Activated CD8-positive, alpha-beta T cell treated with anti-CD3 and anti-CD28 coated beads for 36 hours (primary cell): ENCODE measurements at places on chromosomes 13 and 19. TPM values are rescaled to one million over a fixed set of nuclear protein-coding genes. Genes with fewer than 3 reads are reported as not detected.

Gene OR7D2
- total RNA-seq: 0.11 TPM

Gene GGACT
- 4.0 TPM for total RNA-seq

Gene SRRM5
- 0.54 TPM for total RNA-seq

Gene C1QTNF9
- total RNA-seq: not detected

Gene MCF2L
- total RNA-seq: 7.6 TPM

Gene F10
- not detected for total RNA-seq

Gene ZNF536
- total RNA-seq: not detected

Gene CD22
- 2.8 TPM for total RNA-seq

Gene ANGPTL8
- total RNA-seq: not detected

Gene ALOX5AP
- total RNA-seq: 42.2 TPM

Gene CGB7
- total RNA-seq: not detected

Gene OVOL3
- total RNA-seq: not detected

Gene LRFN3
- 4.8 TPM for total RNA-seq

Gene CRTC1
- total RNA-seq: 4.5 TPM

DNA sequence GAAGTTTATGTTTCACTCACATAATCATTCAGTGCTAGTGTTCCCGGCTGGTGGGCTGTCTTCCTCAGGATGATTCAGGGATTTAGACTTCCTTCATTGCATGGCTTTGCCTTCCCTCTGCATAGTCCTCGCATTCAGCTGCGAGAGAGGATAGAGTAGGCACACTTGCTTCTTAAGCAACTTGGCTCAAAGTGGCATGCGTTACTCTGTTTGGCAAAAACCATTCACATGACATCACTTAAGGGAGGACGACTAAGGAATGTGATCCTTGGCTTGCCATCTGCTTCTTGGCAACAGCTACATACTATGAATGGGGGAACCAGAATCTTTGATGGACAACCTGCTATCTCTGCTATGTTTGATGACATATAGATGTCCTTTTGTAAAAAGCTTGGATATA is 359.3 kb downstream of the TDRD3 start:
- no peak for DNase-seq

GRCh38 chr13:40026741-40027140 is 371.3 kb downstream of the COG6 start:
- DNase-seq: peak; percentile 67

DNA sequence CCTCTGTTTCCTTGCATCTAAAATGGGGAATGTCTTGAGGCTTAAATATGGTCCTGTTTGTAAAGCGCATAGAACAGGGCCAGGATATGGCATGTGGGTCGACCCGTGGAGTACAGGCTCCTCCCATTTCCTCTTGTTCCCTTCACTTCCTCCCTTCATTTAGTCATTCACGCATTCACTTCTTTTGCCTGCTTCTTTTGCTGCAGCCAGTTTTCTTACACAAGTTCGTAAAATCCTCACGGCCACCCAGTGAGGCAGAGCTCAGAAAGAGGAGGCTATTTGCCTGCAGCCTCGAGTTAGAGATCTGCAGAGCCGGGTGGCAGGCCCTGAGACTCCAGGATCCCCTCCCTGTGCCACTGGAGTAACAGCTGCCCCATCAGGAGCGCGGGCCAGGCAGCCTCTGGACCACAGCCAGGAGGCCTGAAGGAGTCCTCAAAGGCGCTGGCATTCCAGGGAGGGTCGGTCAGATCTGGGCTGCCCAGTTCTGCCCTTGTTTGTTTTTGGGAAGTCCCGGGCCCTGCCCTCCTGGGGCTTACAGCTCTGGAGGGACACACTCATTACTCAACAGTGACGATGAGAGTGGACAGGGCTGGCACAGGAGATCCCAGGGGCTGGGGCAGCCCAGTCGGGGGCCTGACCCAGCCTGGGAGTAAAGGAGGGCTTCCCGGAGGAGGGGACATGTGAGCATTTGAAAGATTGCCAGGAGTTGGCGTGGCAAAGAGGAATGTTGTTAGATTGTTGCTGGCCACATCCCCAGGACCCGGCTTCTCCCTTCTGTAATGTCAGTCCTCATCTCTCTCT is 4.6 kb downstream of the PPP5C start:
- DNase-seq: peak; percentile 57

DNA sequence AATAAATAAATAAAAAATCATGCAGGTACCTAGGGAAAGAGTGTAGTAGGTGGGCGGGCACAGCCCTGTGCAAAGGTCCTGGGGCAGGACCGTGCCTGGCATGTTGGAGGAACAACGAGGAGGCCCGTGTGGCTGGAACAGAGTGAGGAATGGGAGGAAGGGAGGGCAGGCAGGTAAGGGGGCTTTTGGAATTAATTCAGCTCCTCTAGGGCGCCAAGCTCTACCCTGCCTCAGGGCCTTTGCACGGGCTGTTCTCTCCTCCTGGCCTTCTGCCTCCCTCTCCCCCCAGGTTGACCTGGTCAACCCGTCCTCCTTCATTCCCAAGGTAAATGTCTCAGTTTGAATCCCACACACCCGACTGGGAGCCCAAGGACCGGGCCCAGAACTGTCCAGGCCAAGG is 31.1 kb upstream of the SEMA6B start:
- no peak for DNase-seq

DNA sequence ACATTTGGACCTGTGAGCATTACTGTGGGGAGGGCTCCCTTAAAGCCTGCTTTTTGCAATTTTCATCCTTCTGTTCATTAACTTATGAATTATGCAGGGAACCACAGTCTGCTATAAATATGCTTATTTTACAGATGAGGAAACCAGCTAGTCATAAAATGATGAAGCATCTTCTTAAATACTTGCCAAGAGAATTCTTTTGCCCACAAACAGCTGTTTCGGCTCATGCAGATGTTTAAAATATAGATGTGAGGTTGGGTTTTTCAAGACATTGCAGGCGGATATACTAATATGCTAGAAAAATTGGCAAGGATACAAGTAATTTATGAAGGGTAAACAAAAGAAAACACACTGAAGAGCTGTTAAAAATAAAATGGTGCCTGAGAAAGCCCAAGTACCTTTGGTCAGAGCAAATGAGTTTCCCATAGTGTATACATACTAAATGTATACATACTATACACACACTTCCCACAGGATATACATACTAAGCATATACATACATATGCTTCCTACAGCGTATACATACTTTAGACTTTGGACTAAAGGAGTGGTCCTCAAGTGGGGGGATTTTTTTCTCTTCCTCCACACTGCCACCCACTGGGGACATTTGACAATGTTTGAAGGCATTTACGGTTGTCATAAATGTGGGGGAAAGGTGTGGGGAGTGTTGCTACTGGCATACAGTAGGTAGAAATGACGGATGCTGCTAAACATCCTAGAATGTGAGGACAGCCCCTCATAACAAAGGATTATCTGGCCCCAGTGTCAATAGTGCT is 164.9 kb upstream of the CSNK1A1L start:
- DNase-seq: no peak

- peak; percentile 87 for DNase-seq
Observed at GRCh38 chr19:43780706-43781525, at the start of gene KCNN4. TSS of gene KCNN4 (minus strand) at chr19:43780973. CDS start at chr19:43780861, 112 bp downstream.

DNA sequence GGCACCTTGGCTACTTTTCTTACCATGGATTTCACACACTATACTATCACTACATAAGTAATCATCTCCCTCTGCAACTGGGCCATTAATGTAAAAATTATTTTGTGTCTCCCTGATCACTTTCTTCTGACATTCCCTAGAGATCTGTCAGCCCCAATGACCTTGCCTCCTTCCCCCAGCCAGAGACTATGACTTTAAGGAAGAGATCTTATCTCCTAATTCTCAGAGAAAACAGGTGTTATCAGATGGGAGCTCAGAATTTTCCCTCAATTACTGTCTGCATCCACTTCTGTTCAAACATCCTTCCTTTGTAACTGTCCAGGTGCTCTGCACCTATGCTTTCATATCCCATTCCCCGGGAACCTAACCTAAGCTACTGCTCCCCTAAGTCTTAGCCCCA is 397.5 kb downstream of the DIAPH3 start:
- no peak for DNase-seq

DNA sequence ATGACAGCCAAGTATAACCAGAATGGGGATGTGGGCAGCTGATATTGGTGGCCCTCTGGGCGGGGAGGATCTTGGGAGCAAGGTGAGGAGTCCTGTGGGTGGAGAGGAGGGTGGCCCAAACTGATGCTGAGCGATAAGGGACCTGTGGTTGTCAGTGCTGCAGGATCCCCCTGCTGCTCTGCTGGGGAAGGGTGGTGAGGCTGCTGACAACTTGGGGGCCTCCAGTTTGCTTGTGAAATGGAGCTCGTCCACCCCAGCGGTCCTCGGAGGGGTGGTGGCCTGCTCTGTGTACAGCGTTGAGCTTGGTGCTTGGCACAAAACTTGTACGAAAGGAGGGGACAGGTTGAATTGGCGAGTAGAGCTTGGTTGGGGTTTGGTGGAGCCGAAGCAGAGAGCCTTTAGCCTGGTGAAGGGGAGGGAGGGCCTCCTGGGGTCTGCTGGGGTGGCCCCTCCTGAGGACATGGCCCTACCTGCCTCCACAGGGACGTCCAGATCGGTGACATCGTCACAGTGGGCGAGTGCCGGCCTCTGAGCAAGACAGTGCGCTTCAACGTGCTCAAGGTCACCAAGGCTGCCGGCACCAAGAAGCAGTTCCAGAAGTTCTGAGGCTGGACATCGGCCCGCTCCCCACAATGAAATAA is 2.9 kb downstream of the RPS11 start:
- peak; percentile 49 for DNase-seq

DNA sequence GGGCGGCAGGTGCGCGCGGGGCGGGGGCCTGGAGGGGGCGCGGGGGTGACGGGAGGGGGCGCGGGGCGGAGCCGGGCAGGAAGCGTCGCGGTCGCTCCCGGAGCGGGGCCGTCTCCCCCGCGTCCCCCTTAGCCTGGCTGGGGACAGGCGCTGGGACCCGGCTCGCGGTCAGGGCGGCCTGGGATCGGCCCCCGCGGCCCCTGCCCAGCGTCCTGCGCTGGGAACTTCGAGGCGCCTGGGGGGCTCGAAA is 74.7 kb upstream of the MCF2L start:
- no peak for DNase-seq

DNA sequence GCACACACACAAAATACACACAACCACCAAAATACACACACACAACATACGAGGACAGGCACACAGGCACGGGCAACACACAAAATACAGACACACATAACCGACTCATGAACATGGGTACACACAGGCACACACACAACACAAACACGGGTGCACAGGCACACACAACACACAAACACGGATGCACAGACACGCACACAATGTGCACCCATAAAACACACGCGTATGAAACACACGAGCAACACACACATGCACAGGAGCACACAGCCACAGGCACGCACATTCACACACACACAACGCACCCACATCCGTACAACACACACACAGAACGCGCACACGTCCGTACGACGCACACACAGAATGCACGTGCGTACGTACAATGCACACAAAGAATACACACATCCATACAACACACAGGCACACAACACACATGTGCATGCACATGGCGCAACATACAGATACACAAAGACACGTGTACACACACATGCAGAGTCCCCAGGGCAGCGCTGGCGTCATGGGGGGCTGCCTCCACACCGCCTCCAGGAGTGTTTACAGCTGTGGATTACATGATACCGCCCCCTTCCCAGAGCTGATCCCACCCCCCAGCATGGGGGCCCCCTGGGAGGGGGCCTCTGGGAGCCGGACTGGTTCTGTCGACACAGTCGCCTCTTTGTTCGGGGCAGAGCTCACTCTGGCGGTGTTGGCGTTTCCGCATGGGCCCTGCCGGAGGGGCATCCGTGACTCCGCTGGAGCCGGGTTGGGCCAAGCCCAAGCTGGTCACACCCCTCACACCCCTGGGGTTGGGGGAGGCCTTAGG is 2.9 kb downstream of the SBNO2 start:
- no peak for DNase-seq

- no peak for DNase-seq
Observed at GRCh38 chr13:104766319-104766718, 1700.1 kb upstream of the SLC10A2 start.

GRCh38 chr13:21849323-21849722 is 178.4 kb downstream of the FGF9 start:
- DNase-seq: peak; percentile 22

DNA sequence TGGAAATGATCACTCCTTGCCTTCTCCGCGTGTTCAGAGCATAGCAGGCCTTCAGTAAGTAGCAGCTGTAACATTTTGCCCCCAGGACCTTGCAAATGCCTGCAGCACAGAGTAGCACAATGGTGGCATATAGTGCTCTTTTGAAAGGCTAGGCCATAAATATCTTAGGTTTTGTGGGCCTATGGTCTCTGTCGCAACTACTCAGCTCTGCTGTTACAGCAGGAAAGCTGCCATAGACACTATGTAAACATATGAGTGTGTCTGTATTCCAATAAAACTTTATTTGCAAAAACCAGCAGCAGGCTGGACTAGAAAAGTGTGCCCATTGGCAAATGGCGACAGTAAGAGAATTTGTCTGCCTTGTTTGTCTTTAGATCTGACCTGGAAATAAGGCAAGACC is 9.4 kb downstream of the ITPKC start:
- DNase-seq: no peak

DNA sequence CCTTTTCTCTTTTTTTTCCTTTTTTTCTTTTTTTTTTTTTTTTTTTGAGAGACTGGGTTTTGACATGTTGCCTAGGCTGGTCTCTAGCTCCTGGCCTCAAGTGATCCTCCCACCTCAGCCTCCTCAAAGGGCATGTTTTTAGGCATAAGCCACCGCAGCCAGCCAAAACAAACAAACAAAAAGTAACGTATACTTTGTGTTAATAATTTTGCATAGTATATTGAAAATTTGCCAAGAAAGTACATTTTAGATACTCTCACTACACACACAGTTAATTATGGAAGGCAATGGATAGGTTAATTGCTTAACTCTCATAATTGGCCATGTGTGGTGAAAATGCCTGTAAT is 1.6 kb upstream of the RAB11B start:
- no peak for DNase-seq

GRCh38 chr13:100722517-100722916 is 47.9 kb upstream of the TMTC4 start:
- DNase-seq: no peak

GRCh38 chr19:17510220-17510993 is 1.0 kb upstream of the PGLS start:
- DNase-seq: no peak

GRCh38 chr13:55245005-55245644 is 1895.6 kb upstream of the PRR20A start:
- DNase-seq: no peak

DNA sequence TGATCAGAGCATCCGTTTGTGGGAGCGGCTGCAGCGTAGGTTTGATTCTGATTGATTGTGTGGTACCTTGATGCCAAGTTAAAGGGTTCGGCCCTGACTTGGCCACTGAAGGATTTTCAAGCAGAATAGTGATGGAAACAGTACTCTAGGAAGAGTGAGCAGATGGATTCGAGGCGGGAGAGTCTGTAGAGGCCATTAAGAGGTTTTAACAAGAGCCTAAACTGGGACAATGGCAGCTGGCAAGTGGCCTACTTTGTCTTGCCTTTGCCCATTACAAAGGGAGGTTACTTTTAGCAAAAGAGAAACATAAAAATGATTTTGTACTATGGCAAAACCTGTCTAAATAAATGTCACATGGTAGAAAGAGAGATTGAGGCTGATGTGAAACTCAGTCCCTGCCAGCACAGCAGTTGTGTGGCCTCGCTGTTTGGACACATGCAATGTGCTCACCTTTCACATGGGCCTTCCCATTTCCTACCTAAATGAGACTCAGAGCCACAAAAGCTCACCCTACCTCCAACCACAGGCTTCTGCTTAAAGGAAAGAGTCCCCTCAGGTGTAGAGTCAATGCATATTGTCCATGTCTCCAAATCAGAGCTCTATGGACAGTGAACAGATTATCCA is 62.4 kb upstream of the RAP2A start:
- DNase-seq: no peak
